ENCODE measurements at places on chromosomes 12 and 14. TPM values are rescaled to one million over a fixed set of nuclear protein-coding genes. Genes with fewer than 3 reads are reported as not detected.

GRCh38 chr12:86914721-86915120, 658.5 kb upstream of the MGAT4C start:
- DNase-seq, result no peak

DNA sequence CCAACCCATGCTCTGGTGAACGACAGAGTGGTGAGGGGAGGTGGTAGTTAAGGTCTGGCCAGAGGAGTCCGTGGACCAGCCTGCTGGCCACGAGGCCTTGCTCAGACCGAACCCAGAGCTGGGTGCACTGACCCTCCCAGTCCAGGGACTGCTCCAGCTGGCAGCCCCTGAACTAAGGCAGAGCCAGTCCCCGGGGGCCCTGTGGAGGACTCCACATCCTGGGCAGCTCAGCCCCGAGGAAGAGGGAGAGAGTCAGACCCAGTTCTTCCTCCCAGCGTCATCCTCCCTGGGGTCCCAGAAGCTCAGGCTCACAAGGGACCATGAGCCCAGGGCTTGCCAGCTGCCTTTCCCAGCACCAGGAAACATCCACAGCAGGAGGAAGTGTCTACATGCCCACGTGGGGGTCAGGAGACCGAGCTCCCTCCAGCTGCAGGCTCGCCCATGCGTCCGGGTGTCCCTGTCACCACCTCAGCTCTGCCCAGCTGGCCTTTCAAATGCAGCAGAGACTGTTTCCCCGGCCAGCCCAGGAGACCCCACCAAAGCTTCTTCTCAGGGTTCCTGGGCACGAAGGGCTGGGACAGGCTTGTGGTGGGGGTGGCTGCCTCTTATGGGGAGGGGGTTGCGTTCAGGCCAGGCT, 194.4 kb downstream of the KIF26A start:
- DNase-seq, result peak; percentile 12

- no peak for DNase-seq
These were observed 29.4 kb downstream of the GNG2 start for GRCh38 chr14:51889851-51890250.

The MIS18BP1 gene
- total RNA-seq, result 59.8 TPM

- no peak for DNase-seq
These were observed 55.7 kb downstream of the OR11H12 start for GRCh38 chr14:18656627-18657026.

- no peak for DNase-seq
These were observed 11.0 kb downstream of the GCH1 start for GRCh38 chr14:54891471-54892245.

The ACADS gene
- 17.6 TPM for total RNA-seq

GRCh38 chr12:74660442-74660841, 122.8 kb downstream of the ATXN7L3B start:
- DNase-seq, result no peak

The FGD6 gene
- 0.56 TPM for total RNA-seq

The TMEM233 gene
- total RNA-seq, result not detected

The PLEKHD1 gene
- 0.05 TPM for total RNA-seq

- DNase-seq, result no peak
These were observed 225.6 kb downstream of the GXYLT1 start for GRCh38 chr12:41919048-41919447.

DNA sequence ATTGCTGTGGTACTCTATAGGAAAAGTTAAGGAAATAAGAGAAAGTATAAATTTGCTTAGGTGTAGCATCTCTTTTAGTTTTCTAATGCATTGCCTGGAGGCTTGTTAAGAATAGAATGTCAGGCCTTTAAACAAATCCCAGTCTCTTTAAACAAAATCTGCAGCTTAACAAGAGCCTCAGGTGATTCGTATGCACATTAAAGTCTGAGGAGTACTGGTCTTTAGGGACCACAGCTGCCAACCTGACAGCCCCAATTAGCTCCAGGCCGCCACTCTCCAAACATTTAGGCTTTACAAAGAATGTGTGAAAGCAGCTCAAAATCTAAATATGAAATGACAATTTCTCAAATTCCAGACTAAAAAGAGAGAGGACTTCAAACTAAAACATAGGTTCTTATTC, 35.7 kb downstream of the PAWR start:
- no peak for DNase-seq

- no peak for DNase-seq
These were observed 93.4 kb downstream of the GPATCH2L start for GRCh38 chr14:76245097-76245496.

The PRIMA1 gene
- not detected for total RNA-seq

- no peak for DNase-seq
These were observed 6.1 kb upstream of the SERPINA11 start for GRCh38 chr14:94458558-94459205.

DNA sequence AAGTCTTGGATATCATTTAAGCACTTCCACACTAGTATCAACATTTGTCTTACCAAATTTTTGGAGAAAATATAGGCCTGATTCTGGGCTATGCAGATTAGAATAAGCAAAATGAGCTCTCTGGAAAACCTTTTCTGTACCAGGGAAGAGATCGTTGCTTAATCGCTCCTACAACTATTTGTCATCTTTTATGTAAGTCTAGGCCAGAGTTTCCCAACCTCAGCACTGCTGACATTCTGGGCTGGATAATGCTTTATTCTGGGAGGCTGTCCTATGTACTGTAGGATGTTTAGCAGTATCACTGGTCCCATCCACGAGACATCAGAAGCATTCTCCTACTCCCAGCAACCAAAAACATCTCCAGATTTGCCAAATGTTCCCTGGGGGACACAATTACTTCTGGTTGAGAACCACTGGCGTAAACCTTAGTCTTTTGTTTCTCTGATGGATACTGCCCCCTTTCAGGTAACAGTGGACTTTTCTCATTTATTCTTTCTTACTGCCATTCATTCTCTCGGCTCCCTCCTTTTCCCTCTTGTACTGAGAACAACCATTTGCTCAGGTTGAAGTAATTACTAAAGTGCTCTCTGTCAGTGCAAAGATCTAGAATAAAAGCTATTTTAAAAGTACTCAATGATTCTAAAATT, 316.9 kb upstream of the E2F7 start:
- DNase-seq, result no peak

- no peak for DNase-seq
These were observed 44.8 kb upstream of the PTHLH start for GRCh38 chr12:28017126-28017872.

The SAMD15 gene
- 0.14 TPM for total RNA-seq

The LRRIQ1 gene
- not detected for total RNA-seq

- no peak for DNase-seq
These were observed 920.9 kb downstream of the RPS29 start for GRCh38 chr14:48665077-48665784.

DNA sequence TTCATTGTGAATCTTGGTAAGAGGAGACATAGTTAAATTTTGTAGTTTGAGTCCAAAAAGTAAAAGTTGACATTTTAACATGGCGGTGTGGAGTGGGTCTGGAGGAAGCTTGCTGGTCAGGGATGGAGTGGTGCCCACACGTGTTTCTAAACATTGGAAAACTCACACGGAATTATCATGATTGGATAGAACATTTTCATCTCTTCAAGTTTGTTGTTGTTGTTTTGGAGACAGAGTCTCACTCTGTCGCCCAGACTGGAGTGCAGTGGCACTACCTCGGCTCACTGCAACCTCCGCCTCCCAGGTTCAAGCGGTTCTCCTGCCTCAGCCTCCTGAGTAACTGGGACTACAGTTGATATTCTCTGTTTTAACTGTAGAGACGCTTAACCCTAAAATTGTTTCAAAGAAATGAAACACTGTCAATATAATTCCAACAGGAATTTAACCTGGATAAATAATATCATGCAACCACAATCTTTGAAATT, 502 bp upstream of the MBIP start:
- no peak for DNase-seq

- DNase-seq, result peak; percentile 90
These were observed 52.0 kb upstream of the ITPR2 start for GRCh38 chr12:26884765-26885576.

GRCh38 chr14:81172881-81173280, 47.9 kb downstream of the GTF2A1 start:
- no peak for DNase-seq

DNA sequence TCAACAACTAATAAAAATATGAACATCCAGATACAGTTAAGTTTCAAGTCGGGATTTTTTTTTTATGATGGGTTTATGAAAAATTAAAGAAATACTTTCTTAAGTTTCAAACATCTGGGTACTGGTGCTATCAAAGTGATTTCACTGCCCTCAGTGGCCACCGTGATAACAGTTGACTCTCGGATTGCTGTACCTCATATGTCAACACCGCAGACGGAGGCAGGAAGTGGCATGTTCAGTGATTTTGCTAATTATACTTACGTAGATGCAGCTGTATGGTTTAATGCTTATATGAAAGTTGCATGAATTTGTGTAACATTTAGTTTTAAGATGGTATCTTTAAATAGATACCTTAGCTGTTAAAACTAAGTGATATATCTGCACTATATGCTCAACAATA, 20.8 kb upstream of the FBLN5 start:
- peak; percentile 79 for DNase-seq

The ANKS1B gene
- total RNA-seq, result 0.96 TPM

The DNAH10 gene
- total RNA-seq, result 0.05 TPM
